Stimulated activated CD4-positive, alpha-beta T cell treated with anti-CD3 and anti-CD28 coated beads, Interleukin-1b, Interleukin-23, amount 100 ng/mL, for 1 hour (primary cell): ENCODE measurements at places on chromosomes 1 and 21.

DNA sequence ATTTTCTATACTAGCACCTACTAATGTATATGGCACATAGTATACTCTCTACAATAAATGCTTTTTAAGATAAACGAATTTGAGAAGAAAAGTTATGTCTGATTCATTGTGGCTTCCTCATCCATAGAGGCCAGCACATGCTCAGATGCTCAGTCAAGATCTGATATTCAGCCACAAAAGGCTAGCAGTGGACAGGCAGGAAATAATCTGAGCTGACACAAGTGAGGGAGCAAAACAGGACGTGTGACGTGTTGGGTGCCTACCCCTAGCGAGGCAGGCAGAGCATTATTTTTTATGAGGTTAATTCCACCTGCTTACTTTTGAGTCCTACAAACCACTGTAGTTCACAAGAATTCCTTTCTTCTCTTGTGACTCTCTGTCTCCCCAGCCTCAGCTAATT, 550.9 kb downstream of the SMYD3 start:
- DNase-seq = no peak

GRCh38 chr1:114979278-114979891, 50.2 kb upstream of the TSHB start:
- peak; percentile 42 for DNase-seq

DNA sequence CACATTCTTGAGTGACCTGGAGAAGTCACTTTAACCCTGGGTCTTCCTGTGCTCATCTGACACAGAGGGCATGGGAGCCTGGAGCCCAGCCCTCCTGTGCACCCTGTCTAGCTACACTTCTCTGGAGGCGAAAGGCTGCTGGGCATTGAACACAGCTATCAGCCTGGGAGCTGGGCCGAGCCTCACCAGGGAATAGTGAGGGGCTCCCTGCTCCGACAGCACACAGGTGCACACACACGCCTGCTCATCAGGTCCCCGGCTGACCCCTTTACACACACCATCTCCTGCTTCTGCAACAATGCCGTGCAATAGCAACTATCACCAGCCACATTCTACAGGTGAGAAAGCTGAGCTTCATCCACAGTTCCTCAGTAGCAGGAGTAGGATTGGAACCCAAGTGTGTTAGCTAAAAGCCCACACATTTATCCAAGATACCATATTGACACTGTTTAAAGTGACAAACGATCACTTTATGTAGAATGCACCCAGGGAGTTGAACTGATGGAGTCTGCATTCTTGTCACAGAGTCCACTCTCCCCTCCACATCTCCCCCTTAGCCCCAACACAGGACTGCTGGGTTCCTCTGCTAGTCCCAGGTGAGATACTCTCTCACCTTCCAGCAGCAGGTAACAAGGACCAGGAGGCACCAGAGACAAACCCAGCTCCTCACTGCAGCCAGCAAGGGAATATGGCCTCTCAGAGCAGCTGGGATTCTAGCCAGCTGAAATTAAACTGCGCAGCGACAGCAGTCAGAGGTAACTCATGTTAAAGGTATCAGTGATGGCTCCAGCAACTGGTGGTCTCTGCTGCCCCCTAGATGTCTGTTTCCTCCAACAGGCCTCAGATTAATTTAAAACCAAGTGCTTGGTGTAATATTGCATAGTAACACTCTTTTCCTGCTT, 18.3 kb upstream of the CAPN8 start:
- DNase-seq = no peak

GRCh38 chr1:208433971-208434370, 189.8 kb upstream of the PLXNA2 start:
- no peak for DNase-seq

DNA sequence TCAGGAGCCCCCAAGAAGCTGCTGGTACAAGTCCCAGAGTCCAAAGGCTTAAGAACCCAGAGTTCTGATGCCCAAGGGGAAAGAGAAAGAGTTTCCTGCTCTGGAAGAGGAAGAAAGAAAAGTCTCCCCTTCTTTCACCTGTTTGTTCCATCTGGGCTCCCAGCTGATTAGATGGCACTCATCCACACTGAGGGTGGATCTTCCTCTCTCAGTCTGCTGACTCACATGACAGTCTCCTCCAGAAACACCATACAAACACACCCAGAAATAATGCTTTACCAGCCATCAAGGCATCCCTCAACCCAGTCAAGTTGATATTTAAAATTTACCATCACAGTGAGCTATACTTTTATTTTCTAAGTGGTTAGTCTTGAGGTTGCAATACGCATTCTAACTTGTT, 257.9 kb downstream of the PAPPA2 start:
- no peak for DNase-seq

GRCh38 chr1:100532645-100533044, 5.3 kb upstream of the GPR88 start:
- no peak for DNase-seq
